ENCODE measurements at places on chromosomes 4 and X.

DNA sequence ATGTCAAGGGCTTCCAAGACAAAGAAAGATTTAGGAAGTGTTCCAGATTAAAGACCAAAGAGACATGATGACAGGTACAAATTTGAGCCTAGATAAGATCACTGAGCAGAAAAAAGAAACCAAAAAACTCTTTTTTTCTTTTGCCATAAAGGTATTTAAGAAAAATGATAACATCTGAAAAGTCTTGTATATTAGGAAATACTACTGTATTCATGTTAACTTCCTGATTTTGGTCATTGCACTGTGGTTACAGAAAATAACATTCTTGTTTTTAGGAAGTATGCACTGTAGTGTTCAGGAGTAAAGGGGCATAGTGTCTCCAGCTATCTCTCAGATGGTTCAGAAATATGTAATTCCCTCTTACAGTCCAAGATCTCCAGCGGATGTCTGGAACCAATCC, 37.1 kb downstream of the RWDD4 start:
- H3K27me3 ChIP-seq: no peaks in the 10 kb centered on the region
- no peak overlapping the region for H3K4me3 ChIP-seq
- no peaks in the 10 kb centered on the region for H3K36me3 ChIP-seq

DNA sequence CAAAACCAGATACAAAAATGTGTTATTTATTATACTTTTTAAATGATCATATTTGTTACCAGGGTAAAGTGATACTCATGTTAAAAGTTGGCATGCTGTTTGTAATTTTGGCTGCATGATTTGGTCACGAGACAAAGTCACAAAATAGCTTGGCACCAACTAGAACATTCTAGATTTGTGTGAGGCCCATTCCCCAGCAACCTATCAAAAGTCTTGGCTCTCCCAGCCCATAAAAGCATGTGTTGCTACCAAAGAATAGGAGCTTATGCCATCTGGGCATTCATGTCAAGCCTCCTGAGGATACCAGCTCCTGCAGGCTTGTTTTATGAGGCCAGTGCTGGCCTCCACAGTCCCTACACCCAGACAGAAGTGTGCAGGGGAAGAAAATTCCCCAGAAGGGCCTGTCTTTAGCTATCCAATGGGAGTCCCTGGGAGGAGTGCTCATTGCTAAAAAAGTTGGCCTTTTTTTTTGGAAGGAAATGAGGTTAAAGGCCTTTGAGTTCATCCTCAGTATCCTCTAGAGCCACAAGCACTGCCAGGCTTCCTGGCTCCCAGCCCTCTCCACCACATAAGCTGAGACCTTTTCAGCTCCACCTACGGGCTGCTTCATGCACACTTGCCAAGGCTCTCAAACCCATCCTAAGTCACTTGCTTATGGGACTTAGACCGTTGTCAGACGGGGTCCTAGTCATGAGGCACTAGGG, 211.9 kb upstream of the EOLA2 start:
- H3K4me1 ChIP-seq: peaks cover 31% of the 10 kb centered on the region
- peak overlapping the region; percentile 72 for H3K27ac ChIP-seq
- H3K36me3 ChIP-seq: no peaks in the 10 kb centered on the region
- H3K4me3 ChIP-seq: no peak overlapping the region

GRCh38 chrX:38669428-38669827, 108.1 kb downstream of the TSPAN7 start:
- H3K36me3 ChIP-seq: no peaks in the 10 kb centered on the region
- H3K4me1 ChIP-seq: no peaks in the 10 kb centered on the region
- H3K27ac ChIP-seq: no peak overlapping the region
- H3K27me3 ChIP-seq: no peaks in the 10 kb centered on the region

- peaks cover 6% of the 10 kb centered on the region for H3K4me1 ChIP-seq
- no peak overlapping the region for H3K4me3 ChIP-seq
- DNase-seq: no peak
- H3K27me3 ChIP-seq: no peaks in the 10 kb centered on the region
- peaks cover 20% of the 10 kb centered on the region for H3K36me3 ChIP-seq
Observed at GRCh38 chr4:185510806-185511205, 24.5 kb downstream of the PDLIM3 start.

- no peaks in the 10 kb centered on the region for H3K27me3 ChIP-seq
- H3K4me3 ChIP-seq: no peak overlapping the region
- no peaks in the 10 kb centered on the region for H3K36me3 ChIP-seq
- DNase-seq: no peak
Observed at GRCh38 chrX:42567268-42567667, 210.7 kb downstream of the PPP1R2C start.

DNA sequence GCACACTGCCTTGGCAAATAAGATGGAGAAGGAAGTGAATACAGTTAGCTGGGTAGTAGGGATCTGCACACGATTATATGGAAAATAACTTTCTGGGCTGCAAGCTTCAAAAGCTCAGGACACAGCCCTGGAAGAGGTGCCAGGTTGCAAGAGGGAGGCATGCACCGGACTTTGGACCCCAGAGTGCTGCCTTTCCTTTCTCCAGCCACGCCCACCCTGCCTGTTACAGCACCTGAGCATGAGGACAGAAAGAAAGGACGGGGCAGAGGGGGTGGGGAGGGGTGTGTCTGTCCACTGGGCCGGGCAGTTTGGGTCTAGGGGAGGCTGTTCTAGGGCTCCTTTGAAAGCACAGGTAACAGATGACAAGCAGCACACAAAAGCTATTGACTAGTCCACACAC, 152.8 kb downstream of the ENPP6 start:
- no peaks in the 10 kb centered on the region for H3K4me1 ChIP-seq
- no peak overlapping the region for H3K27ac ChIP-seq
- no peaks in the 10 kb centered on the region for H3K27me3 ChIP-seq
- DNase-seq: no peak
- H3K4me3 ChIP-seq: no peak overlapping the region
- no peaks in the 10 kb centered on the region for H3K36me3 ChIP-seq

- no peaks in the 10 kb centered on the region for H3K27me3 ChIP-seq
- no peak overlapping the region for H3K4me3 ChIP-seq
- DNase-seq: no peak
- no peaks in the 10 kb centered on the region for H3K36me3 ChIP-seq
- no peak overlapping the region for H3K27ac ChIP-seq
- peaks cover 27% of the 10 kb centered on the region for H3K4me1 ChIP-seq
Observed at GRCh38 chr4:139017861-139018260, 2.3 kb downstream of the NOCT start.

GRCh38 chr4:16659694-16660093, 238.8 kb downstream of the LDB2 start:
- H3K27me3 ChIP-seq: no peaks in the 10 kb centered on the region
- no peak for DNase-seq
- H3K36me3 ChIP-seq: no peaks in the 10 kb centered on the region
- no peak overlapping the region for H3K27ac ChIP-seq
- H3K4me3 ChIP-seq: no peak overlapping the region

GRCh38 chr4:71268166-71268565, 70.7 kb upstream of the SLC4A4 start:
- DNase-seq: no peak
- peaks cover 5% of the 10 kb centered on the region for H3K4me1 ChIP-seq
- no peaks in the 10 kb centered on the region for H3K27me3 ChIP-seq
- no peak overlapping the region for H3K4me3 ChIP-seq
- H3K36me3 ChIP-seq: no peaks in the 10 kb centered on the region

- no peaks in the 10 kb centered on the region for H3K36me3 ChIP-seq
- H3K27ac ChIP-seq: no peak overlapping the region
- no peaks in the 10 kb centered on the region for H3K4me1 ChIP-seq
- no peak overlapping the region for H3K4me3 ChIP-seq
Observed at GRCh38 chrX:73728602-73729001, 165.6 kb downstream of the CHIC1 start.

- no peaks in the 10 kb centered on the region for H3K4me1 ChIP-seq
- no peak overlapping the region for H3K27ac ChIP-seq
- no peaks in the 10 kb centered on the region for H3K27me3 ChIP-seq
- H3K36me3 ChIP-seq: no peaks in the 10 kb centered on the region
Observed at GRCh38 chr4:152676052-152676854, 3.5 kb downstream of the TMEM154 start.

DNA sequence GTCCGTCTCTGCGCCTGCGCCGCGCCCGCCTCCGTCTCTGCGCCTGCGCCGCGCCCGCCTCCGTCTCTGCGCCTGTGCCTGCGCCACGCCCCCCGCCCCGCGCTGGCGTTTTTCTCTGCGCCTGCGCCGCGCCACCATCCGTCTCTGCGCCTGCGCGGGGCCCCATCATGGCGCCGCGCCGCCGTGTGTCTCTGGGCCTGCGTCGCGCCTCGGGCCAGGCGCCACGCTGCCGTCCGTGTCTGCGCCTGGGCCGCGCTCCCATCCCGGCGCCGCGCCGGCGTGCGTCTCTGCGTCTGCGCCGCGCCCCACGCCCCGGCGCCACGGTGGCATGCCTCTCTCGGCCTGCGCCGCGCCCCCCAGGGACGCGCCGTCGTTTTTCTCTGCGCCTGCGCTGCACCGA, 51.8 kb upstream of the DUX4 start:
- no peak for DNase-seq
- no peaks in the 10 kb centered on the region for H3K4me1 ChIP-seq
- no peak overlapping the region for H3K4me3 ChIP-seq
- H3K27me3 ChIP-seq: no peaks in the 10 kb centered on the region

DNA sequence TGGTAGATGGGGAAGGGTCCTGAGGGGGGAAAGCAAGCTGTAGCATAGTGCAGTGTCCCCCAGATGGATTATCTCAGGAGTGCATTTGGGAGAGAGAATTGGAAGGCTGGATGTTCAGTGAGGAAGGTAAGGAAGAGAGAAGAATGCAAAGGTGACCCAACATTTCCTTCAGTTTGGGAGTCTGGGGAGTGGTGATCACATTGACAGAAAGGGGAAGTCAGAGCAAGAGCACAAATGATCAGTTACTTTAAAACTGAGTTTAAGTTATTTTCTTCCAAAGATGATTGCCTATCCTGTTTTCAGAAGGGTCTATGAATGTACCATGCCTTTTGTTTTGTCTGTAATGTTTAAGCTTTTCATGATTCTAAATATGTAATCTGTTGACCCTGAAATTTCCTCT, 47.6 kb downstream of the ARHGAP10 start:
- H3K4me1 ChIP-seq: peaks cover 53% of the 10 kb centered on the region
- no peaks in the 10 kb centered on the region for H3K27me3 ChIP-seq
- DNase-seq: no peak

GRCh38 chrX:48703642-48704481, 7.3 kb downstream of the SUV39H1 start:
- H3K27ac ChIP-seq: no peak overlapping the region
- peaks cover 6% of the 10 kb centered on the region for H3K36me3 ChIP-seq
- H3K4me3 ChIP-seq: no peak overlapping the region
- DNase-seq: no peak
- H3K27me3 ChIP-seq: no peaks in the 10 kb centered on the region

- H3K27me3 ChIP-seq: no peaks in the 10 kb centered on the region
- no peak overlapping the region for H3K27ac ChIP-seq
- no peak for DNase-seq
- no peak overlapping the region for H3K4me3 ChIP-seq
Observed at GRCh38 chr4:53040459-53040815, 178.3 kb downstream of the RASL11B start.

DNA sequence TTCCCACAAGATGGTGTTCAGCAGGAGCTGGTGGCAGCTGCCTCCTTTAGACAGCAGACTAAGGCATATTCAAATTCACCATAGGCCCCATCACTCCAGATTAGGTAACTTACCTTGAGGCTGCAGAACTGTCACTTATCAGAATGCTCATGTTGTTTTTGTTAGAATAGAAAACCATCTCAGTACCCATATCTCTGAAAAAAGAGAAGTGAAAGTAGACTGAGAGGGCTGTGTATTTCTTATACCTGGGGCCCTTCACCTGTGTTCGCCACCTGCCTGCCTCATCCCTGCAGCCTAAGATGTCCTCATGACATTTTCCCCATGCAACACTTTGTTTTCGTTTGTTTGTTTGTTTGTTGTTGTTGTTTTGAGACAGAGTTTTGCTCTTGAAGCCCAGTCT, 32.9 kb upstream of the SPRY1 start:
- no peaks in the 10 kb centered on the region for H3K36me3 ChIP-seq
- H3K27ac ChIP-seq: no peak overlapping the region
- H3K4me3 ChIP-seq: no peak overlapping the region
- DNase-seq: no peak

- H3K4me3 ChIP-seq: no peak within 1 kb of the TSS
- H3K4me1 ChIP-seq: no peaks in the 10 kb centered on the region
- H3K27me3 ChIP-seq: no peaks in the 10 kb centered on the region
- DNase-seq: no peak
- no peaks in the 10 kb centered on the region for H3K36me3 ChIP-seq
Observed at GRCh38 chrX:42778096-42778495, at the start of gene PPP1R2C. Gene PPP1R2C, minus strand, starts transcription at chrX:42778163. Its CDS starts 84 bp downstream, at chrX:42778079.

DNA sequence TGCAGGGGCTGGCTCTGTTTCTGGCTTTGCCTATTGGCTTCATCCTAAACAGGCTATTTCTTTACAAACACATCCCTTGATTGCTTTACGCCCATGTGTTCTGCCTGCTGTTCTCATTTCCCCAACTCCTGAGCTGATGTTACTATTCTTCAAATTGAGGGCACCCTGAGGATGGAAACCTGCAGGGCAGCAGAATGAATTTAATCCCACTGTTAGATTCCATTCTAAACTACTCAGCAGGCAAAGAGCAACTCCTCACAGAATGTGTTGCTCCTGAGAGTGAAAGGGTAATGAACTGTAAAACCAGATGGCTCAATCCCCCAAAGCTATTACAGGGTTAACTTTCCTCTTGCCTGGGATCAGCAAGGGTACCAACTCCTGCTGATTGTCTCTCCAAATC, 75.7 kb downstream of the ANKRD50 start:
- H3K4me3 ChIP-seq: no peak overlapping the region
- no peak for DNase-seq
- H3K27me3 ChIP-seq: no peaks in the 10 kb centered on the region

GRCh38 chrX:40146262-40147125, 48.7 kb upstream of the BCOR start:
- H3K27ac ChIP-seq: no peak overlapping the region
- H3K27me3 ChIP-seq: no peaks in the 10 kb centered on the region
- peaks cover 19% of the 10 kb centered on the region for H3K4me1 ChIP-seq
- DNase-seq: no peak
- no peaks in the 10 kb centered on the region for H3K36me3 ChIP-seq

- no peak for DNase-seq
- no peaks in the 10 kb centered on the region for H3K27me3 ChIP-seq
- H3K4me1 ChIP-seq: peaks cover 57% of the 10 kb centered on the region
- H3K4me3 ChIP-seq: no peak overlapping the region
- no peaks in the 10 kb centered on the region for H3K36me3 ChIP-seq
Observed at GRCh38 chrX:43703211-43703791, 47.2 kb downstream of the MAOA start.

GRCh38 chrX:66016905-66017658, 22.8 kb downstream of the VSIG4 start:
- H3K27ac ChIP-seq: no peak overlapping the region
- no peaks in the 10 kb centered on the region for H3K27me3 ChIP-seq
- no peak overlapping the region for H3K4me3 ChIP-seq
- no peaks in the 10 kb centered on the region for H3K4me1 ChIP-seq
- no peak for DNase-seq

GRCh38 chr4:80454556-80454955, 119.0 kb downstream of the CFAP299 start:
- DNase-seq: no peak
- no peaks in the 10 kb centered on the region for H3K36me3 ChIP-seq
- H3K27me3 ChIP-seq: no peaks in the 10 kb centered on the region
- H3K27ac ChIP-seq: no peak overlapping the region
- no peaks in the 10 kb centered on the region for H3K4me1 ChIP-seq

- no peak within 1 kb of the TSS for H3K4me3 ChIP-seq
- no peaks in the 10 kb centered on the region for H3K27me3 ChIP-seq
- H3K4me1 ChIP-seq: no peaks in the 10 kb centered on the region
- no peak within 1 kb of the TSS for H3K27ac ChIP-seq
Observed at GRCh38 chrX:136647677-136648360, at the start of gene CD40LG. Gene CD40LG, plus strand, starts transcription at chrX:136648158. Its CDS starts 91 bp downstream, at chrX:136648249.
